ENCODE measurements at places on chromosomes 7 and 10.
A peak's percentile ranks its signal among the peaks of the same experiment; 100 is the strongest.

DNA sequence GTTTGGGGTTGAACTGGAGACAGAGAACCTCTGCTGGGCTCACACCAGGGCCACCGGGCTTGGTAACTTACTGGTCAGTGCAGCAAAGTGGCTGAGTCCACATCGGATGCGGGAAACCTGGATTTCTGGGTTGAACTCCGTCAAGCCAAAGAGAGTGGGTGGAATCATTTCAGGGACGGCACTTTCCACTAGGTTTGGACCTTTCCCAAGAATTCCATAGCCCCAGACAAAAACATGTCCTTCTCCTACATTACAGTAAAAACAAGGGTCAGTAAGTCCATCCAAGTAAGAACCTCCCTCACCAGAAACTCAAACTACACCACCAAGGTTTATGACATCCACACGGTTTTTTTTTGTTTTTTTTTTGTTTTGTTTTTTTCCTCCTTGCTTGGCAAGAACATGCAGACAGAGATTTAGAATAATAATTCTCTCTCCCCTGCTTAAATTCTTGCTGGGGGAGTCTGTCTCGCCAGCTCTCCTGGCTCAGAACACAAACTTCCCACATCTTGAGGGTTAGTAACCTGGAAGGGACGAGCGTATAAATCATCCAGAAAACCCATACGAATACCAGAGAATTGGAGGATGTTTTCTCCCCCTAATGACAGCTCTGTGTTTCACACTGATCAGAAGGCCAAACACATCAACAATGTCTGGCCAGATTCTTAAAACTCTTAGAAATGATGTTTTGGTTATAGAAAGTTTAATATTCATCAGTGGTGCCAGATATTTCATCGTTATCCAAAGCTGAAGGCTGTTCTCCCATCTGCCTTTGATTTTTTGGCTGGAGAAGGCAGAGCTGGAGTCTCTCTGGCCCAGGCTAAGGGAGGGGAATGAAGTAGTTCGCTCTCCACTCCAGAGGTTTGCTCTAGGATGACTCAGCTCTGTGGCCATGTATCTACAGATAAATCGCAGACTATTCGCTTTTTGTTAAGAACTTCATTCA, 17.5 kb downstream of the RCC1L start:
- DNase-seq, result peak; percentile 83

- no peak for DNase-seq
Observed at GRCh38 chr10:55822096-55822495, 539.0 kb downstream of the ZWINT start.

DNA sequence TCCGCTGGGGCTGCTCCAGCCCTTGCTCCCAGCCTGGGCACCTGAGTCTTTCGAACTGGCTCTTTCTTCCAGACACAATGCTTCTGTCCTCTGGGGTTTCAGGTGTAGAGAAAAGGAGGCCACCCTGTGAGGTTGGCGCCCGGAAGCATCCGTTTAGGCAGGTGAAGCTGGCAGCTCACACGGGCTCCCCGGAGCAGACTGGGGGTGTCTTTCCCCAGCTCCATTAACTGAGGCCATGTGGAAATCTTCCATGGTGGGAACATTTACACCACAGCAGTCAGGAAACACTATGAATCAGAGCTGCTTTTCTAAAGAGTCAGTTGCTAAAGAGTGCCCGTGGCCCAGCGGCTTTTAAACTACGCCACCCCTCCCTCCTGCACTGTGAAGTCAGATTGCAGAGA, 29.2 kb downstream of the PRKAG2 start:
- DNase-seq, result no peak

GRCh38 chr10:68082872-68083271, 7.8 kb upstream of the HERC4 start:
- peak; percentile 62 for DNase-seq

DNA sequence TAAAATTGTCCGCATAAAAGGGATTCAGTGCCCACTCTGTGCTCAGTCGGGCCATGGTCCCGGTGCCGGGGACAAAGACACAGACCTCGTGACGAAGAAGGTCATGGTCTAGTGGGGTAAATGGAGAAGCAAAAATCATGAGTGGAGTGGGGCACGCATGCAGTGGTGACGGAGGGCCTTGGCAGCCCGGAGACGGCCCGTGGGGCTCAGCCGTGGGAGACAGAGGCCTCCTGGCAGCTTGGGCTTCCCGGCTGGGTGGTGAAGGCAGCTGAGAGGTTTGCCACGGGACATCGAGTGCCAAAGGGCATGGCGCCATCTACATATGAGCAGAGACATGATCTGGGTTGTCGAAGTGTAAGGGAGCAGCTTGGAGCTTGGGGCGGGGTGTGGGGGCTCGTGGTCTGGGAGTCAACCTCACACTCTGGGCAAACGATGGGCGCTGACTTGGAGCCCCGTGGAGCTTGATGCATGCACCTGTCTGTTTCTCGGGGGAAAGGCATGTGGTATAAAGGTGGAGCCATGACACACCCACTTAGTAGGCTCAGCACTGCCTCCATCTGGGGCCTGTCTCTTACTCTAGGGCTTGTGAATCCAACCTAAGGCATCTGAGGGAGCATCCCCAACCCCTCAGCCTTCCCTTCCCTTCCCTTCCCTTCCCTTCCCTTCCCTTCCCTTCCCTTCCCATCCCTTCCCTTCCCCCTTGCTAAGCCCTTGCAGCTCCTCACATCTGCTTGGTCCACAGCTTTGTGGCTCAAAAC, 151.0 kb upstream of the INSYN2A start:
- DNase-seq, result no peak

DNA sequence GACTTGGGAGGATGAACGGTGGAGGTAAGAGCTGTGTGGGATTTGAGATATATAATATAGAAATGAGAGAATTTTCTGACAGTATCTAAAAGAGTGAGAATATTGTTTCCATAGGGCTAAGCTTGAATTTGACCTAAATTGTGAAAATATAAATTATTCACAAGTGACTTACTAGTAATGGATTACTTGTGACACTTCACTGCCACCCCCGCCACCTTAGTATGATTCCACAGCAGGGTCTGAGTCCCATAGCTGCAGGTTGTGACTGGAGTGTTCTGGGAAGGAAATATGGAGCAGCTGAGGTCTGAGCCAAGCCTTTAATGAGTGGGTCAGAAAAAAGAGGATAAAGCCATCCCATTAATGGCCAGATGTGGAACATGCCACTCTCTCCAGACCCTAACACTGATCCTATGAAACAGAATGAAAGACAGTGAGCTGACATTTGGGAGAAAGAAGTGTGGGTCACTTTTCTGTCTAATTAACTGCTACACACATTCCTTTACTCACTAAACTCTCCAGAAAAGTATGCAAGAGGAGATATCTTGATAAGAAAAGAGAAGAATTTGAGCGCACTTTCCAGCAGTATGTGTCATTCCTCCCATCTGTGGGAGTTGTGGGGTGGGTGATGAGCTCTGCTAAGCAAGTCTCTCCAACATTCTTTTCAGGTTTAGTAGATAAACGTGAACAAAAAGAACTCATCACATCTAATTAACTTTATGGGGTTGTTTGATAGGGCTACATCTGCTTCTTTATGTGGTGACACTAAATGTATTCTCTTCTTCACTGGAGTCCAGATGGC, 1193.4 kb downstream of the SORCS3 start:
- no peak for DNase-seq

DNA sequence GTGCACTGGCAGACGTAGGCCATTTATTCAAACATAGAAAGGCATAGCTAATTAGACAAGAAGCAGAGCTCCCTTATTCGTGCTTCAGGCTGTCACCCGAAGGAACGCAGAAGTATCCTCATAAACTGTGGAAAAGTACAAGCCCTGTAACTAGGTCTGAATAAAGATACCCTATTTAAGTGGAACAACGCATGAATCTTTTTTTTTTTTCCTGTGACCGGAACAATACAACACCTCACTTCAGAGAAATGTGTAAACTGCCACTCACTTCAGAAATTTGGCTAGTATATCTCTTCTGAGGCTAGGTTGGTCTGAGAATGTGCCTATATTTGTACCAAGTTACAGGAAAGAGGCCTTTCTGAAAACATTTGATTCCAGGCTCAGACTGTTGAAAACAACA, 8.0 kb upstream of the CSTF2T start:
- DNase-seq, result no peak

DNA sequence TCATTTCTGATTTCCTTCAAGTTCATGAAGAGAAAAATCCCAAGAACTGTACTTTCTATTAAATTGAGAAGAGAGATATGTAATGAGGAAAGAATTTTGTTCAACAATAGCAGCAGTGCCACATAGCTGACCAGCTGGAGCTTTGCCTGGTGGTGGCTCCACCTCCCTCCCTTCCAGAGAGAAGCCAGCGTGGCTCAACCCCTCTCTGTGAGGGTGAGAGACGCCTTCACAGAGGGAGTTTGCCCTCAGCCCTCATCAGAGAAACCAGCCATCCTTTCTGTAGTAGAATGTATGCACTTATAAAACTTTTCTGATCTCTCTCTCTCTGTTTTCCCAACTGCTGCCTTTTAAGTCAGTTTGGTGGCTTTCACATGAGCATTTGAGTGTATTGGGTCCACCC, 20.5 kb upstream of the COL1A2 start:
- DNase-seq, result peak; percentile 98

GRCh38 chr10:5047912-5048628, 44.4 kb upstream of the AKR1C2 start:
- no peak for DNase-seq

- no peak for DNase-seq
Observed at GRCh38 chr7:73809467-73809951, 21.3 kb upstream of the CLDN4 start.

DNA sequence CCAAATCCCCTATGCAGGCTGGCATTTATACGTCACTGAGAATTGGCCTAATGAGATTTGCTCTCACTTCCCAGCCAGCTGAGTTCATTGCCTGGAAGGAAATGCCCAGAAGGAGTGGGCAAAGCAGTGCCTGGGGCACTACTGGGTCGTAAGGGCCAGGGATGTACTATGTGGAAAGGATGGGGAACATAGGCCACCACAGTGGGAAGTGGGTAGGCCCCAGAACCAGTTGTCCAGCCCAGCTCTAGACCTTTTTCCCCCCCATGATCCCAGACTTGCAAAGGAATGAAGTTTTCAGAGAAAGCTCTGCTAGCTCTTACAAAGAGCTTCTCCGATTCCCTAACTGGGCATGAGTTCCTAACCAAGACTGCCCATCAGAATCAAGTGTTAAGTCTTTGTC, 13.9 kb downstream of the TRPV5 start:
- no peak for DNase-seq

DNA sequence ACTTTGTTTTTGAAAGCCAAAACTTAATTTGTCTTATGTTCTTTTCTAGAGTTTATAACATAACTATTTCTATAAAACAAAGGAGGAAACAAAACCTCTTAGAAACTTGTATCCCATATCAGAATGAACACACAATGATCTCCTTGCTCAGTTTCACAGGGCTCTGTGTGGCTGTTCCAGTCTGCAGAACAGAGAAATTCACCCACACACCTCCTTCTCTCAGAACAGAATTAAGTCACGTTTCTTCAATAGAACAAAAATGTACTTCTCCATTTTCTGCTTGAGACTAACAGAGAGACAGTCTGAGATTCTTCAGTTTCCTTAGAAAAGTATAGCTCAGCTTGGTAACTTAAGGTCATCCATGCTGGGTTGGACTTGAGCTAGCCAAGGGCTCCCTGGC, 15.8 kb upstream of the DOCK1 start:
- DNase-seq, result no peak

- peak; percentile 9 for DNase-seq
Observed at GRCh38 chr7:87318741-87319140, 26.7 kb upstream of the CROT start.

- DNase-seq, result no peak
Observed at GRCh38 chr7:50267525-50268041, 36.9 kb upstream of the IKZF1 start.

GRCh38 chr10:115606086-115606485, 512.9 kb downstream of the ATRNL1 start:
- DNase-seq, result peak; percentile 7

DNA sequence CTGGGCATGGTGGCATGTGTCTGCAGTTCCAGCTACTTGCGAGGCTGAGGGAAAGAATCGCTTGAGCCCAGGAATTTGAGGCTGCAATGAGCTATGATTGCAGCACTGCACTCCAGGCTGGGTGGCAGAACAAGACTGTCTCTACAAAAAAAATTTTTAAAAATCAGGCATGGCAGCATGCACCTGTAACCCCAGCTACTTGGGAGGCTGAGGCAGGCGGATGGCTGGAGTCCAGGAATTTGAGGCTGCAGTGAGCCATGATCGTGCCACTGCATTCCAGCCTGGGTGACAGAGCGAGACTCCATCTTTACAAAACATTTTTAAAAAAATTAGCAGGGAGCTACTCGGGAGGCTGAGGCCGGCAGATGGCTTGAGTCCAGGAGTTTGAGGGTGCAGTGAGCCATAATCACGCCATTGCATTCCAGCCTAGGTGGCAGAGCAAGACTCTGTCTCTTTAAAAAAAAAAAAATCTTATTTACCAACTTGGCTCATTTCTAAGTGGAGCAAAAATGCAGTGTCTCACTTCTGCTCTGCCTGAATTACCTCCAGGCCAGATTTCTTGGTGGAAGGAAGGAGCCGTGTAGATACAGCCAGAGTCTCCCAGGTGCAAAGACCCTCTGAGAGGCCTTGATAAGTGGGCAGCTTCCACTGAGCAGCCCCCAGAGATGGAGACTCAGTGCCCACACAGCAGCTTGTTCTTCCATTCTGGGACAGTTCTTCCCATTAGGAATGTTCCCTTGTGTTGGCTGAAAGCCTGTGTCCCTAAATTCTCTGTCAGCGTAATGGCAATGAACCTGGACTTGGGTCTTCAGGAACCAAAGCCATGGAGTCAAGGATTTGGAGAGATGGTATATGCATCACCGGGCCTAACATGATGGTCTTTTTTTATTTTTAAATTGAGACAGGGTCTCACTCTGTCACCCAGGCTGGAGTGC, 30.0 kb downstream of the GTF2IRD1 start:
- peak; percentile 92 for DNase-seq

DNA sequence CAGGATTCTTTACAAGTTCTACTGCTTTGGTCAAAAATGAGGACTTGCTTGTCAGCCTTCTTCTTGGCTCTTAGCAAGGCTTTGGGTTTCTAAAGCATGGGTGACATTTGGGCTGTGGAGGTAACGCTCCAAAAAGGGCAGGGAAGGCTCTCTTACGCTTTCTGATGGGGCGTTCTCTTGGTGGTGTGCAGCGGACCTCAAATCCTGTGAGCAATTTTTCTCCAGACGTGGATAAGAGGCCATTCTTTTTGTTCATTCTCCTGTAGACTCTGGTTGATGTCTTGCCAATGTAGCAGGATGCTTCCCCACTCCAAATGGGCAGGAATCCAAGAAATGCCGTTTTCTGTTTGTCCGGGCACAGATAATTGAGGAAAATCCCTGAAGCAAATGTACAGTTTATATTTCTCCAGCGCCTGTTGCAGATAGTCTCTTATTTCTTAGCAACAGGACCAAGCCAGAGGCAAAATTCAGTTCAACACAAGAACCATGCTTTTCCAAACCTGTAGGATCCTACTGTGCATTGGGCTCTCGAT, 138.4 kb upstream of the NFE2L3 start:
- DNase-seq, result no peak

DNA sequence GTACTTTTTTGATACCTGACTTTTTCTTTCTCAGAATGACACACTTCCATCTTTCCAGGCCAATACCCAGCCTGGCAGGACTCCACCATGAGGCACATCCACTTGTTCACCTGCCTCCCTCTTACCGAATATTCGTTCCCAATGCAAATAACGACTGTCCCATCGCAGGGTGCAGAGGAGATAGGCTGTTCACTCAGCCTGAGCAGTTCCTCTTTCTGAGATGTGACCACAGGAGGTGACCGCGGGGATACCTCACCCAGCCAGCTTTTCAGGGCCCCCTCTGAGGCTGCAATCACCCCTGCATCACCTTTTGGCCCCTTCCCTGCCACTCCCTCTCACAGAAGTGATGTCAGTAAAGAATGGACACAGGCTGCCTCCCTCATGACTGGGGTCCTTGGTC, 28.3 kb downstream of the PTPRN2 start:
- no peak for DNase-seq

GRCh38 chr7:137944168-137944567, 57.7 kb downstream of the CREB3L2 start:
- peak; percentile 71 for DNase-seq

Data from EH (cell line).